Activated CD8-positive, alpha-beta memory T cell treated with anti-CD3 and anti-CD28 coated beads for 48 hours (primary cell): ENCODE measurements at places on chromosomes 5 and 9.
A peak's percentile ranks its signal among the peaks of the same experiment; 100 is the strongest.

- DNase-seq, result no peak
Measured at GRCh38 chr5:121726991-121727390, 124.7 kb upstream of the FTMT start.

GRCh38 chr9:34253460-34253837 is 74.6 kb downstream of the UBAP1 start:
- DNase-seq, result no peak

GRCh38 chr9:129737479-129738274 is 15.2 kb downstream of the PTGES start:
- DNase-seq, result peak; percentile 94

GRCh38 chr5:14039576-14039975 is 95.1 kb upstream of the DNAH5 start:
- no peak for DNase-seq

DNA sequence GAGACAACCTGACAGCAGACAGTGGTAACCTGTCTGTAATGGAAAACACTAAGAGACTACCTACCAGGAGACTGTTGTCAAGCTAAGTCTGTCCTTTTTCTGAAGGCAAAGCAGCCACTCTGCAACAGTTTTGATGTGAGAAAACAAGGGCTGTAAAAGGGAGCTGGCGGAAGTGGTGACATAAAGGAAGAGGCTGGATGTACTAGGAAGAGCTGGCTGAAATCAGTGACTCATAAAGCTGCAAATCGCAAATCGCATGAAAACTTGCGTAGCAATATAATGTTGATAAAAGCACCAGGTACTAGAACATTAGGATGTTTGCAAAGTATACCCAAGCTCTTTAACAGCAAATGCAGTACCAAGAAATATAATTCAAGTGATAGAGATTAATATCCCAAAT is 1.4 kb downstream of the NSUN2 start:
- DNase-seq, result no peak

GRCh38 chr5:79582186-79582585 is 30.1 kb upstream of the TENT2 start:
- DNase-seq, result no peak

DNA sequence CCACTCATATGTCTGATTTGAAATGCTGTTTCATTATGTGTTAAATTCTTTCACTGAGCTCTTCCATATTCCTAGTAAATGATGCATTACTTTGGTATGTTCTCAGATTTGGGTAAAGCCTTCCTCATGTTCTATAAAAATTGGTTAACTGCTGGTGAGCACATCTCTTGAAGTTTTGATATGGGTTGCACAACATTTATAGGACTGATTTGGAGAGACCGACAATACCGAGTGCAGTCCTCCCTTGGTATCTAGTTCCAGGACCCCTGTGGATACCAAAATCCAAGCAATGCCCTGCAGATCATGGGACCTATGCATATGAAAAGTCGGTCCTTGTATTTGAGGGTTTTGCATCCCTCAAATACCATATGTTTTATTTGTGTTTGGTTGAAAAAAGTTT is 37.8 kb downstream of the WDR36 start:
- no peak for DNase-seq

DNA sequence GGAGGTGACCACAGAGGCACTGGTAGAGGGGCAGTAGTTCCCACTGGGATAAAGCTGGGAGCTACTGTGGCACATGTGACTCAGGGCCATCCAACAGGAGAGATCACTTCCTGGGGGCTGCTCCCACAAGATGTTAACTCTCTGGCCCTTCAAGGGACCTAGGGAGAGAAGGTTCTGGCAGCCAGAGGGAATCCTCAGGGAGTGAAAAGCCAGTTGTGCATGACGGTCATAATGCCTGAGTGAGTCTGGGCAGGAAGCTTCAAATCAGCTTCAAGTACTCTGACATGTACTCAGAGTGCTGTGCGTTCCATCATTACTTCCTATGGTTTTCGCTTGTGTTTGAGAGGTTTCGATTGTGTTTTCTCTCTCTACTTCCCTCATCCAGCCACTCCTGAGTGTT is 388.5 kb downstream of the GABRG2 start:
- DNase-seq, result no peak

DNA sequence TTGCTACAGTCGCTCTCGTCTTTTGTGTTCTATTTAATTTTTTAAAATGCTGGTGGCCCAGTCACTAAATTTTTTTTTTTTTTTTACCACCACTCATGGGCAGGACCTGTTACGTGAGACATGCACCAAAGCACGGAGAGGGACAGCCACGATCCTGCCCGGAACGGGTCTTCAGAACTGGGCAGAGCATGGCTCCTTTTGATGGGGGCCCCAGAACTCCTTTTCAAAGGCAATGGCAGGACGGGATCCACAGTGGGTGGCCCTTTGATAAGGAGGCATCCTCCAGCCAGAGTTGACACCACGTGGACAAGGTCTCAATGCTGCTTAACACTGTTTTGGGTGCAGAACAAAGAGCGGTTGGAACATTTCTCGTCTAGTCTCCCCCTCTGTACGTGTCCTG is 50.0 kb downstream of the TENT4A start:
- DNase-seq, result no peak

GRCh38 chr5:180007582-180007981 is 64.0 kb downstream of the RNF130 start:
- no peak for DNase-seq

DNA sequence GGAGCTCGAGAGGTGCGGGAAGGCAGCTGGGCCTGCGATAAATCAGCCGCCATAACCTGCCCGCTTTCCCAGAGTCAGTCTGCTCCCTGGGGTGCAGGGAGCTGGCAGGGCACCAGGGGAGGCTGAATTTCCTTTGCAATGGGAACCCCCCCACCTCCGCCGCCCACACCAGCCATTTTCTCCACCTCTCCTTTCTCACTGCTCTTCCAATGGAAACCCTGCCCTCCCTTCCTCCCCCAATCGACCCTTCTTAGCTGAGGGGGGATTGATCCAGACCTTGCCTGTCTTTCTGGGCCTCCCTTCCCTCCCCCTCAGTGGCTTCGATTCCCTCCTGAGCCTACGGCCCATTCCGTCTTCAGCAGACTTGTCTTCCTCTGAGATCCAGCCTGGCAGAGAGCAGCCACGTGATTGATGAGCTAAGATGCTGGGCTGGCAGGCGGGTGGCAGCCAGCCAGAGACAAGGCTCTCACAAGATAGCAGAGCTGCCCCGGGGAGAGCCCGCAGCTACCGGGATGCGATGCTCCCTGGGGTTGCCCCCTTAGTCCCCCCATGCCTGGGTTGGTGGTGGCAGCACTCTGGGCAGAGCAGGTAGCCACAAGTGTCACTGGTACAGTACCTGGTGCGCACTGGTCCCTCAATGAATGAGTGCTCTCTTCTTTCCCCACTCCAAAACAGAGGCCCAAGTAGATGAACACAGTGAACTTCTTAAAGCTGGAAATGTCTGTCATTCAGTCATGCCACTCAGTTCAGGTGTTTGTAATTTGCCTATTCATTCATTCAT is 53.7 kb upstream of the FABP6 start:
- DNase-seq, result no peak

GRCh38 chr9:121463026-121463807 is 36.4 kb downstream of the GGTA1 start:
- DNase-seq, result no peak

GRCh38 chr5:127870914-127871313 is 167.7 kb downstream of the CCDC192 start:
- no peak for DNase-seq

- DNase-seq, result no peak
Measured at GRCh38 chr9:79120533-79120932, 451.2 kb upstream of the TLE4 start.

DNA sequence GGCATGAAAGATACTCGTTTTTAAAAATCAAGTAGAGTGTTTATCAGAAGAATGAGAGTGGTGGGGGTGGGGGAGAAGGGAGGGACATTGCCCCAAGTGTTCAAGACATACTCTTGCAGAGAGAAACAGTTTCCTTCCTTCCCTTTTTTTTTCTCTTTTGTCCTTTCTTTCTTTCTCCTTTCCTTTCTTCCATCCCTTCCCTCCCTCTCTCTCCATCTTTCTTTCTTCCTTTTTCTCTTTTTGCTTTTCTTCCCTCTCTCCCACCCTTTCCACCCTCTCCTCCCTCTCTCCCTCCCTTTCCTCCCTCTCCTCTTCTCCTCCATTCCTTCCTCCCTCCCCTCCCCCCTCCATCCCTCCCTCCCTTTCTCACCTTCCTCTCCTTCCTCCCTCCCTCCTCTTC is 478.3 kb upstream of the EDIL3 start:
- no peak for DNase-seq

GRCh38 chr5:124596595-124597421 is 149.6 kb downstream of the ZNF608 start:
- DNase-seq, result no peak

DNA sequence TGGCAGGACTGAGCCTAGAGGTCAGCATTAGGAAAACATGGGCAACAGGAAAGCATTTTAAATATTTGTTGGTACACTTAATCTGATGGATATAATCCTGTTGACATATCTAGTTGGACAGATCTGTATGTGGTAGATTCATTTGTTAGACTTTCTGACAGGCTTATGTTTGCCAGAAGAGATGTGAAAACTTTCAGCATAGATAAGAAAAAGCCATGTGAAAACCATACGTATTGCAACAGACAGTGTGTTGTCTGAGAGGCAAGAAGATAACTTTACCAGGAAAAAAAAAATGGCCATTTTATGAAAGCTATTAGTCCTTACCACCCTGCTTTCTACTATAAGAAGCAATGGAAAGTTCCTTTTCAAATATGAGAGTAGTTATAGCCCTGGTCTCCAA is 1902.2 kb upstream of the C9orf72 start:
- DNase-seq, result no peak

DNA sequence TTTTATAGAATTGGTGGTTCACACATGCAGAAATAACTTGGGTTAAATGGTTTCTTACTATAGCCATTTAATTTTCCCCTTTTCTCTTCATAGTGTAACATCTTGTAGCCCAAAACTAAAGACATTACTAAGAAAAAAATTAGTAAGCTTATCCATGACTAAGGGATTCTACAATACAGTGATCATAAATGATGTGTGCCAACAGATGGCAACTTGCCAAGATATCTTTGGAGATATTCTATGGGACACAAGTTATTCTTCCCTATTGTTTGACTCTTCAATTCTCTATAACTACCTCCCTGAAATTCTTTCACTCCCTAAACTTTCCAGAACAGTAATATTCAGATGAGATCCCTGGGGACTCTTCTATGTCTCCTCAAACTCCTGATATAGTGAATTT is 580.6 kb downstream of the PTPRD start:
- DNase-seq, result no peak

- no peak for DNase-seq
Measured at GRCh38 chr5:58542709-58543108, 40.2 kb upstream of the RAB3C start.

- no peak for DNase-seq
Measured at GRCh38 chr5:97231025-97231636, 48.1 kb upstream of the RIOK2 start.

GRCh38 chr5:123365156-123365555 is 58.0 kb downstream of the CEP120 start:
- no peak for DNase-seq

- DNase-seq, result no peak
Measured at GRCh38 chr5:22850981-22851380, 2.2 kb downstream of the CDH12 start.
